ENCODE measurements at places on chromosomes 1 and 21.

- DNase-seq, result no peak
These were observed 59.3 kb upstream of the FBXO28 start for GRCh38 chr1:224054611-224055010.

DNA sequence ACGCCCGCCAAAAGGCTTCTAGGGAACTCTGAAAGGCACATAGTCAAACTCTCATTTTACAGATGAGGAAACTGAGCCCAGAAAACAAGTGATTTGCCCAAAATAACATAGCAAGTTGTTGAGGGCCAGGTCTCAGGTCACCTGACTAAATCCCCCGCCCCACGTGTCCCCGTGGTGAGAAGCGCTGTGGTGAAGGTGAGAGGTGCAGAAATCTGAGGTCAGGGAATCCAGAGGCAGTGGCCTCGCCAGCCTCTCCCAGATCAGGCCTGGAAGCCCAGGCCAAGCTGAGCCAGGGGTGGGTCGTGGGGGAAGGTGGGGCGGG is 5.1 kb downstream of the HDGF start:
- no peak for DNase-seq

DNA sequence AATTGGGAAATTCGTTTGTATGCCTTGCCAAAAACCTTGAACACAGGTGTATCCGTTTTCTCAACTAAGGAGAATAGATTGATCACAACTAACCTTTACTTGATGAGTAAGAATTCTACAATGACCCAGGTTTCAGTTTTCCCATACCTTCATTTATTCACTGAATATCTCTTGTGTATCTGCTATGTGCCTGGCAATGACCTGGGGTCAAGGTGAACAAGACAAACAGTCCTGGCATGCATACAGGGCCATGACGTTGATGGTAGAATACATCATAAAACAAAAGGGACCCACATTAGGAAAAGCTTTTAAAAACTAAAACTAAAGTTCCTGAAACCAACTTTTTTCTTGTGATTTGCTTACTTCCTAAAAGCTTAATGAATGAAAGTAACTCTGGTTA is 32.1 kb upstream of the EXOSC10 start:
- DNase-seq, result no peak

GRCh38 chr1:3898994-3899753 is 898 bp downstream of the C1orf174 start:
- DNase-seq, result no peak

DNA sequence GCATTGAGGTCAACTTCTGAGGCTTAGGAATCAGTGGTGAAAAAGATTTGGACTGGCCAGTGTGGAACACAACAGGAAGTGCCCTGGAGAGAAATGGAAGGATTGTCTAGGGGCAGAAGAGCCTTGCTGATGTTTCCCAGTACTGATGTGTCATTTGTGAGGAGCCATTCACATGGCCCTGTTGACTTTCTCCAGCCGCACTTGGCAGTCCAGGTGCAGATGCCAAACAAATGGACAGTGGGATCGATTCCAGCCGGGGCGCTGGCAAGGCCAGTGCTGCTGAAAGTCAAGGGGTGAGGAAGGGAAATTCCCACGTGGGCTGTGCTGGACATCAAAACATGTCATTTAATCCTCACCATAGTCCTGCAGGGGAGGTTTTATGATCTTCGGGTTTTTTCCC is 4.9 kb upstream of the TRIM63 start:
- no peak for DNase-seq

GRCh38 chr21:44515359-44516165 is 24.4 kb downstream of the KRTAP10-1 start:
- no peak for DNase-seq

- DNase-seq, result no peak
These were observed 40.1 kb upstream of the MYSM1 start for GRCh38 chr1:58739856-58740466.

- no peak for DNase-seq
These were observed 8.4 kb downstream of the WDR64 start for GRCh38 chr1:241660424-241660972.
